Upper lobe of right lung (tissue), 1 donor: ENCODE measurements at places on chromosomes 2 and 18.
A peak's percentile ranks its signal among the peaks of the same experiment; 100 is the strongest.

DNA sequence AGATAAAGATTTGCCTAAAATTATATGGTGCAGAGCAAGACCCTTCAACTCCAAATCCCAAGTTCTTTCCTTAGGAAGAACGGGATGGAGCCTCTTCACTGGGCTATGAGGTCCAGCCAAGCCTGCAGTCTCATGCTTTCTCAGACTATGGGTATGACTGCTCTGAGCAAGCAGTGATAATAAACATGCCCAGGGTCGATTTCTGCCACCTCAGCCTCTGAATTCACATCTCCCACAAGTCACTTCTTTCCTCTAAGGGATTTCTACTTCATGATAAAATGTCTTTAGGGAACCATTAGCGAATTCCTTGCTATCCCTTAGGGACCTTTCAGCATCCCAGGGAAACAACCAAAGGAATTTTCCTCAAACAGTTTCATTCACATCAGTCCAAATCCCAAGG is 94.8 kb downstream of the GFPT1 start:
- H3K36me3 ChIP-seq: no peaks in the 10 kb centered on the region
- no peaks in the 10 kb centered on the region for H3K4me1 ChIP-seq
- no peak for DNase-seq
- H3K4me3 ChIP-seq: no peak overlapping the region

- DNase-seq: no peak
- H3K27me3 ChIP-seq: no peaks in the 10 kb centered on the region
- H3K4me3 ChIP-seq: no peak overlapping the region
- no peak overlapping the region for H3K27ac ChIP-seq
Observed at GRCh38 chr2:18926631-18927524, 337.5 kb upstream of the NT5C1B start.

DNA sequence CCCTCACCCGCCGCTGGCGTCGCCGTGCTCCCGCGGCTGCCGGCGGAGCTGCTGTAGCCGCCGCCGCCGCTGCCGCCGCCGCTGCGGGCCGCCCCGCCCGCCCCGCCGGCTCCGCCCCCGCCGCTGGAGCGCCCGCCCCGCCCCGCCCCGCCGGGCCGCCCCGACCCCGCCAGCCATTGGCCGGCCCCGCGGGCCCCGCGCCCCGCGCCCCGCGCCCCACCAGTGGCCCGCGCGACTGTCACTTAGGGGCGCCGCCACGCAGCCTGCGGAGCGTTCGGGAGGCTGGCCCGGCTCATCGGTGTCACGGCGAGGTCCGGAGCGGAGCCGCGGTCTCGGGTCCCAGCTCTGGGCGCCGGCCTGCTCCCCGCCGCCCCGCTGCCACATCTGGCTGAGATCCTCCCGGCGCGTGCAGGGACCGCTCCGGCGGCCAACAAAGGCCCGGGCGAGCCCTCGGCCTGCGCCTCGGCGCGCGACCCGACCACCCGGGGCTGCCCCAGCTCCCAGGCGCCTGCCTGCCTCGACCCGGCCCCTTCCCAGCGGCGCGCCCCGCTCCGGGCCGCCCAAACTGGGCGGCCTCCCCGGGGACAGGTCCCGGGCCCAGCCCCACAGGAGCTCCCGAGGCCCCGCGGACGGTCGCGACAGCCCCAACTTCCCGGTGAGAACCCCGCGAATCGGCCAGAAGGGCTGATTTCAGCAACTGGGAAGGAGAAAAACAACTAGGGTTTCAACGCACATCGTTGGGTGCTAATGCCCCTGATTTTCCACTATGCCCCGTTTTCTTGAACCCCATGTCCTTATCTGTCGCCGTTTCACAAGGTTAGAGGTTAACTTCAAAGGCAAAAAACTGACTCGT is at the start of gene MGAT4A:
MGAT4A (minus strand) TSS at position 92 of the 853 bp plus-strand sequence. CDS start 4,800 bp downstream, outside the sequence.
- DNase-seq: peak; percentile 92
- H3K4me1 ChIP-seq: peaks cover 33% of the 10 kb centered on the region
- H3K4me3 ChIP-seq: peak within 1 kb of the TSS; percentile 82

- H3K27me3 ChIP-seq: no peaks in the 10 kb centered on the region
- H3K4me1 ChIP-seq: no peaks in the 10 kb centered on the region
- no peak for DNase-seq
- H3K27ac ChIP-seq: no peak overlapping the region
- H3K4me3 ChIP-seq: no peak overlapping the region
- H3K36me3 ChIP-seq: no peaks in the 10 kb centered on the region
Observed at GRCh38 chr18:42611134-42611533, 504.4 kb downstream of the RIT2 start.

DNA sequence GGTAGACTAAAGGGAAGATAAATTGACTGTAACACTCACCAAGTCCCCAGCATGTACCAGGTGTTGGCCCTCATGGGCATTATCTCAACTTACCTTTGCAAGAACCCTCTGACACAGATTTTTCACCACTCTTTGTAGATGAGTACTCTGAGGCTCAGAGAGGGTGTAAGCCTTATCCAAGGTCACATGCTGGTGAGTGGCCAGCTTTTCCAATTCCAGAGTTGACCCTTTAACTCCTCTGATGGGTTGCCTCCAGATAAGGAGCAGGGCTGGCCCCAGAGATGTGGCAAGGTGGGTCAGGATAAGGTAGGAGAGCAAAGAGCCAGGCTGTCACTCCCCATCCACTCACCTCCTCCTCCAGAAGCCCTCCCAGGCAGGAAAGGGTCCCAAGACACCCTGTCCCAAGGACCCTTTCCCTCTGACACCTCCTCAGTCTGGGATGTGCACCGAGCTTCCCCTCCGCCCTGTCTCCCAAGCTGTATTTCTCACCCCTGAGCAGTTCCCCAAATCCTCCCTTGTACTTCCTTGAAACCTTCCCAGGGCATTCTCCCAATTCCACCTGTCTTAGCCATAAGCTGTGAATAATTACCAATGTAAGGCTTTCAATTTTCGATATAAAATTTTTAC is 165.9 kb downstream of the ZFP36L2 start:
- H3K27me3 ChIP-seq: no peaks in the 10 kb centered on the region
- no peak overlapping the region for H3K27ac ChIP-seq
- H3K4me3 ChIP-seq: no peak overlapping the region

DNA sequence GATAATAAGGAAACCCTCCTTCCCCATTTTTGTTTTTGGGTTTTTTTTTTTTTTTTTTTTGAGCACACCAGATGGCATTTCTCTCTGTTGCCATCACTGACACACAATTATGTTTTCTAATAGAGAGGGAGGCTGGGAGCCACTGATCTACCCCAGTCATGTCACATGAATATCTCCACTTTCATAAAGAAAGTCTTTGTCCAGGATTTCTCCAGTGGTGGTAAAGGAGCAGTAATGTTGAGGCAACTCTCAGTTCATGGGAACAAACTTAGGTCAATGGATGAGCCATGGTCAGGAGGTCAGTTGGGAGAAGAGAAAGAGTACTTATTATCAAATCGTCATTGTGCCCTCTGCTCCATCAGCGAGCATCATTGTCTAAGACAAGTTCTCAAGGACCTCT is 603.7 kb downstream of the ARHGAP15 start:
- no peaks in the 10 kb centered on the region for H3K4me1 ChIP-seq
- H3K36me3 ChIP-seq: no peaks in the 10 kb centered on the region
- no peaks in the 10 kb centered on the region for H3K27me3 ChIP-seq
- no peak for DNase-seq
- H3K27ac ChIP-seq: no peak overlapping the region
- no peak overlapping the region for H3K4me3 ChIP-seq

DNA sequence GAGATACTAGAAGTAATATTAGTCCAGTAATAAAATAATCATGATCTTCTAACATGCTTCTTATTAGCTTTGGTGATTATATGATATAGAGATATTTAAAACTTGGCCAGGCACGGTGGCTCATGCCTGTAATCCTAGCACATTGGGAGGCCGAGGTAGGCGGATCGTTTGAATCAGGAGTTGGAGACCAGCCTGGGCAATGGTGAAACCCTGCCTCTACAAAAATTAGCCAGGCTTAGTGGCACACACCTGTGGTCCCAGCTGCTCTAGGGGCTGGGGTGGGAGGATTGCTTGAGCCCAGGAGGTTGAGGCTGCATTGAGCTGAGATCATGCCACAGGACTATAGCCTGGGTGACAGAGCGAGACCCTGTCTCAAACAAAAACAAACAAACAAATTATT is 87.0 kb downstream of the WDR7 start:
- H3K27me3 ChIP-seq: no peaks in the 10 kb centered on the region
- H3K36me3 ChIP-seq: no peaks in the 10 kb centered on the region
- no peak overlapping the region for H3K27ac ChIP-seq
- DNase-seq: no peak
- no peaks in the 10 kb centered on the region for H3K4me1 ChIP-seq
- H3K4me3 ChIP-seq: no peak overlapping the region

DNA sequence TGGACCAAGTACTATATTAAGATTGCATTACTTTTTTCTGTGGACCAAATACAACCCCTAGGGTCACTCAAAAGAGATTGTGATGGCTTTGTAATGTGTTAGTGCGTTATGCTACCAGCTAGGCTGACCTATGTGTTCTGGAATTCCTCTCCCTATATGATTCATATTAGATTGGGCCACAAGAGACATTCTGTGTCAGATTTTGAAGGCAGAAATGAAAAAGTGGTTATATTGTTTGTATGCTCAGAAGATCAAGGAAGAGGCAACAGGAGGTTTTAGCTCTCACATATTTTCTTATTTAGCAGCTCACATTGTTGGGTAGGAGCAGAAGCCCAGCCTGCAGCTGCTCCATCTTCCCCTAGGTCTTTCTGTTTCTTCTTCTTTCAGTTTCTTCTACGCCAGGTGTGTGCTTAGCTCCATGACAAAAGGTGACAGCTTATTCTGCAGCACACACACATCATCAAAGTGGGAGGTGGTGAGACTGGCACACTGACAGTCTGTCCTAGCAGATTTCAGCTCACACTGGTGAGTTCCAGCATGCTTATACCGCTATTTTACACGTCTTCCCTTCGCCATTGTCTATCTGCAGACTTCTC is 156.8 kb upstream of the UBE2E3 start:
- no peaks in the 10 kb centered on the region for H3K4me1 ChIP-seq
- H3K27me3 ChIP-seq: no peaks in the 10 kb centered on the region
- H3K27ac ChIP-seq: no peak overlapping the region
- H3K36me3 ChIP-seq: no peaks in the 10 kb centered on the region
- no peak overlapping the region for H3K4me3 ChIP-seq
- DNase-seq: no peak
